ENCODE measurements at places on chromosomes 16 and 17.

- no peak overlapping the region for H3K27ac ChIP-seq
- H3K36me3 ChIP-seq = no peaks in the 10 kb centered on the region
- no peak for DNase-seq
Measured at GRCh38 chr16:58371841-58372240, 20.4 kb upstream of the GINS3 start.

- H3K4me1 ChIP-seq = peaks cover 5% of the 10 kb centered on the region
- H3K36me3 ChIP-seq = no peaks in the 10 kb centered on the region
- no peak for DNase-seq
- H3K27ac ChIP-seq = no peak overlapping the region
Measured at GRCh38 chr16:28010671-28011070, 52.8 kb downstream of the GSG1L start.

- H3K27ac ChIP-seq = no peak overlapping the region
- H3K4me1 ChIP-seq = peaks cover 31% of the 10 kb centered on the region
- no peaks in the 10 kb centered on the region for H3K36me3 ChIP-seq
- no peak for DNase-seq
- H3K27me3 ChIP-seq = peaks cover 71% of the 10 kb centered on the region
- H3K4me3 ChIP-seq = peak overlapping the region; percentile 59
Measured at GRCh38 chr17:44970136-44970741, 2.1 kb upstream of the C1QL1 start.

DNA sequence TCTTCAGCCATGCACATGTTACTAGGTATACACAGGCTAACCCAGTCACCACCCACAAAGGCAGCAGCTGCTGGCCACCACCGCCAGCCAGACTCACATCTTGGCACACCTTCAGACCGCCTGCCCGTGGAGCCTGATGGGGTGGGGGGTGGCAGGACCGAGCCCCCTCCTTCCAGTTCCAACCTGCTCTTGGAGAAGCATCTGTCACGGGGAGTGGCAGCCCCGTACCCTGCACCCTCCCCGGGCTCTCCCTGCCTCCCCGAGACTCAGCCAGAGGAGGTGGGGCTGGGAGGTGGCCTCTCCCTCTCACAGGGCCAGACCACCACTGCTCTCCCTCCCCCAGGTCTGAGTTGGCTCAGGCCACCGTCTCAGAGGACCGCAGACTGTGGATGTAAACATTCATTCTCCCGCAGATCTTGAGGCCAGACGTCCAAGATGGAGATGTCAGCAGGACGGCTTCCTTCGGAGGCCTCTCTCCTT lies 11.3 kb upstream of the RBFOX3 start:
- DNase-seq = no peak
- no peaks in the 10 kb centered on the region for H3K27me3 ChIP-seq
- H3K4me1 ChIP-seq = no peaks in the 10 kb centered on the region

- H3K27ac ChIP-seq = no peak overlapping the region
- peaks cover 77% of the 10 kb centered on the region for H3K4me1 ChIP-seq
- no peak overlapping the region for H3K4me3 ChIP-seq
- peaks cover 57% of the 10 kb centered on the region for H3K36me3 ChIP-seq
Measured at GRCh38 chr17:59357219-59357697, 25.8 kb downstream of the YPEL2 start.

DNA sequence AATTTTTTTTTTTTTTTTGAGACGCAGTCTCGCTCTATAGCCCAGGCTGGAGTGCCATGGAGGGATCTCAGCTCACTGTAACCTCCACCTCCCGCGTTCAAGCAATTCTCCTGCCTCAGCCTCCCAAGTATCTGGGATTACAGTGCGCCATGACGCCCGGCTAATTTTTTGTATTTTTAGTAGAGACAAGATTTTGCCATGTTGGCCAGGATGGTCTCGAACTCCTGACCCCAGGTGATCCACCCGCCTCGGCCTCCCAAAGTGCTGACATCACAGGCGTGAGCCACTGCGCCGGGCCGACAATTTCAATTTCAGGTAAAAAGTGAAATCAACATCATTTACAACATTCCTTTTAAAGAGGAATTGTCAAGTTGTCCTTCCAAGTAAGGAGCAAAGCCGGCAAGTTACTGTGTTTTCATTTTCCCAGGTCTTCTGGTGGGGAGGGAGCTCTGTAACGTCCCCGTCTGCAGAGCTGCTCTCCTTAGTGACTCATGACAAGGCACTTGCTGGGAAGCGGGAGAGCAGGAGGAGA lies 873 bp downstream of the NPLOC4 start:
- peaks cover 6% of the 10 kb centered on the region for H3K36me3 ChIP-seq
- H3K27me3 ChIP-seq = no peaks in the 10 kb centered on the region
- peak overlapping the region; percentile 88 for H3K27ac ChIP-seq
- peaks cover 30% of the 10 kb centered on the region for H3K4me1 ChIP-seq
- H3K4me3 ChIP-seq = peak overlapping the region; percentile 98
- DNase-seq = no peak

- DNase-seq = no peak
- H3K4me3 ChIP-seq = no peak overlapping the region
- no peak overlapping the region for H3K27ac ChIP-seq
- H3K27me3 ChIP-seq = no peaks in the 10 kb centered on the region
- no peaks in the 10 kb centered on the region for H3K36me3 ChIP-seq
Measured at GRCh38 chr16:66681676-66682075, 14.9 kb downstream of the CMTM4 start.

DNA sequence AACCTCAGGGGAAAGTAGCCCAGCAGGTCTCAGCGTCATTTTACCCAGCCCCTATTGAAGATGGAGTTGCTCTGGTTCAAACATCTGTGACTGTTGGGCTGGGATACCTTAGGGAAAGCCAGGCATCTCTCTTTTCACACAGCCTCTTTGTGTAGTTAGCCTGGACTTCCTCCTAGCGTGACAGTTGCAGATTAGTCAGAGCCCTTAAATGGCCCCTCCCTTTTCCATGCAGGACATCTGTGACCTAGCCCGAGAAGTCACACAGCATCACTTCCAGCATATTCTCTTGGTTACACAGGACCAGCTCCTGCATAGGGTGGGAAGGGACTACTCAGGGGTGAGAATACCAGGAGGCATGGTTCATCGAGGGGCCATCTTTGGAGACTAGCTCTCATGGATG lies 375.0 kb upstream of the RBFOX1 start:
- no peaks in the 10 kb centered on the region for H3K4me1 ChIP-seq
- H3K36me3 ChIP-seq = no peaks in the 10 kb centered on the region
- DNase-seq = no peak
- no peak overlapping the region for H3K4me3 ChIP-seq
- no peak overlapping the region for H3K27ac ChIP-seq
